ENCODE measurements at places on chromosomes 3 and 15.

DNA sequence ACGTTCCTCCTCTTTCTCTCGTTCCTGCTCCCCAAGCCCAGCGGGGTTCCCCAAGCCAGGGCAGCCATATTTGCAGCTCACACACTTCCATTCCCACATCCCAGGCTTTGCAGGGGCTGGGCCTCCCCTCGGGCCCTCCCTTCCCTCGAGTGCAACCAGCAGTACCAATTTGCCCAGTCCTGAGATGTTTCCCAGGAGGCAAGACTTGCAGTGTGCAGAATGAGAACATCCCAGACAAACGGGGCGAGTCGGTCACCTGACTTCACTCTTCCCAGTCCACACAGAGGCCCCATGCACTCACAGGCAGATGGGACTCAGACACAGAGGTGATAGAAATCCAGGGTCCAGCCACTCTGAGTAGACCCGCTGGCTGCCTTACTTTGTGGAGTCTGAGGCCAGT, 56.2 kb upstream of the SLC6A6 start:
- DNase-seq = no peak

DNA sequence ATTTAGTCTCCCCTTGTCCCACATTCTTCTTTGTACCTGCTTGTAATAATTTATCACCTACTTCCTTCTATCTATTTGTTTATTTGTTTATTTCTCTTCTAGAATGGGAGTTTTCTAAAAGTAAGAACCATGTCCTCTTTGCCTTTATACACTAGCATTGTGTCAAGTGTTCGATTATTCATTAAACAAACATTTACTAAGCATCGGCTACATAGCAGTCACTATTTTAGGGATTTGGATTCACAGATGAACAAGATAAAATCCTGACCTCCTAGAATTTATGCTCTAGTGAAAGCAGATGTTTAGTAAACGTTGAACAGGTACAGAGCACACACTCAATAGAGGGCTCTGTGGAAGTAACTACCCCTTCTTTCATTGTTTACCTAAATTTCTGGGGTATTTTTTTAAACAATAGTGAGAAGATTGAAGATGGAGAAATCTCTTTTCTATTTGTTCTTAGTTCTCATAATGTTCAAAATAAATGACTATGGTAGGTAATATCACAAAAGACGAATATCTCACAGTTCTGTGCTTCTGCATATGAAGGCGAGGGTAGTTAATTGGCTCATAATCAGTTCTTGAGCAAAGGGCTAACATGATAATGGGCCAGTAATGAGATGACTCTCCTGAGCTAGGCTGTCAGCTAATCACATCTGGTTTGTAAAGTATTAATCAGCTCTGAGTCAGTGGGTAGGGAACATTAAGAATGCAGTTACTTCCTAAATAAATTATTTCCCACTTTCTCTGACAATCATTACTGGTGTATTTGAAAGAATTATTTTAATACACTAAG, 111.9 kb downstream of the SLC9A9 start:
- peak; percentile 12 for DNase-seq

DNA sequence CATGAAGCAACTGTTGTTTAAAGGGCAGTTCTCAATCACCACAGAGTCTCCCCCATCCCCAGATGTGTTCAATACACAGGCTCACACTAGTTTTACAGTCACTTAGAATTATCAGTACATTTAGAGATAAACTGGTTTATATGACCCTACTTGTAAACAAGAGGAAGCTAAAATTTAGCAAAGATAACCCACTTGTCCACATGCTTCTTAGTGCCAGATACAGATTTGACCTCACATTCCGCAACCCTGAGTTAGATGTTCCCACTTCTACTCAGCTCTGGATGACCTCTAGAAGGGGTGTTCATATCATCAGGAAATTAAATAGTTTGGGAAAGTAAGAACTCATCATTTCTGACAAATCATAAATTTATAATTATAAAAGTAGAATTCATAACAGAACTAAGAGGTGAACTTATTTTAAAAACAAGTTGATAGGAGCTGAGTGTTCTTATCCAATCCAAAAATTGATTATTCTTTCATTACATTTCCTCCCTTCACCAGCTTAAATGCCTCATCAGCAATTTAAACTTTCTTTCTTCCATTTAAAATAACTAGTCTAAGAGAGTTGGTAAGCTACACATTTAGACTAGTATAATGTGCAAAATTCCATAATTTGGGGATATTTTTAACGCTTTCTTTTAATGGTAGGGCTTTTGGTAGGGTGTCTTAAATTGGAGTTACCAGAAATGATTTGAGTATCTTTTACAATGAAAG, 131.2 kb downstream of the FBN1 start:
- no peak for DNase-seq

DNA sequence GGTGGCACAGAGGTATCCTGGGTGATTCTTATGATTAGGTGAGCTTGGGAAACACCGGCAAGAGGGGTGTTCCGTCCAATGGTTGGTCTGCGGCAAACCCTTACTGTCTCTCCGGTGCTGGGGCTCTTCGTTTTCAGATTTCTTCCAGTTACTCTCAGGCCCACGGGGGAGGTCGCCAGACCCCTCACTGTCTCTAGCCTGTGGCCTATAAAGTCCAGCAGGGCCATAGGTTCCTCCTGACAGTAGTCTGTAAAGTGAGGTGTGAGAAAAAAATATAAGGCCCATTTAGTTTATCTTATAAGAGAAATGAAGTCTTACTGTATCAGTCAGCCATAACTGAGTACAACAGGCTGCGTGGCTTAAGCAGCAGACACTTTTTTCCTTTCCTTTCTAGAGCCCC, 1.4 kb downstream of the ESYT3 start:
- DNase-seq = no peak

- DNase-seq = peak; percentile 47
These were observed 1.3 kb downstream of the SLC6A6 start for GRCh38 chr3:14403619-14404155.

GRCh38 chr3:81476692-81477091, 284.8 kb downstream of the GBE1 start:
- DNase-seq = no peak

- no peak for DNase-seq
These were observed 33.3 kb upstream of the RTP4 start for GRCh38 chr3:187334904-187335303.

GRCh38 chr15:80554560-80554959, 140.6 kb upstream of the ABHD17C start:
- DNase-seq = no peak

GRCh38 chr15:99174567-99175395, 69.9 kb downstream of the SYNM start:
- no peak for DNase-seq

- peak; percentile 42 for DNase-seq
These were observed 20.5 kb upstream of the STAG1 start for GRCh38 chr3:136772709-136773108.

- no peak for DNase-seq
These were observed 592.0 kb upstream of the KCNMB2 start for GRCh38 chr3:177944228-177944661.

GRCh38 chr3:117892431-117892841, 1142.2 kb downstream of the IGSF11 start:
- peak; percentile 23 for DNase-seq

GRCh38 chr15:65171428-65171827, 13.7 kb downstream of the CLPX start:
- DNase-seq = no peak
